ENCODE measurements at places on chromosomes 5 and 9. TPM values are rescaled to one million over a fixed set of nuclear protein-coding genes. Genes with fewer than 3 reads are reported as not detected.

DNA sequence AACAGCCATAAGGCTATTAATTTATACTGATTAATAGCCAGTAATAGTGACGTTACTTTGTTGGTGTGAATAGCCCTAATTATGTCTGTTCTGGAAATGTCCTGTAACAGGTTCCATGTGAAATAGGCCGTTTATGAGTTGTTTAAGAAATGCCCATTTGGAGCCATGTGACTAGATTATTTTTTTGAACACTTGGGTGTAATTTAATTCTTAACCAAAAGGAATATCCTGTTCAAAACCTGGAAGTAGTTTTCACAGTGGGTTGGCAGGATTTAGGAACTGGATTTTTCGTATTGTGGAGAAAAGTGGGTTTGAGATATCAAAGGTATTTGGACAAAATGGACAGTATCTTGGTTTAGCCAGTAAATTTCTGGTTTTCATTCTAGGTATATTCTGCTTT lies 1.3 kb downstream of the TENT2 start:
- no peak for DNase-seq

DNA sequence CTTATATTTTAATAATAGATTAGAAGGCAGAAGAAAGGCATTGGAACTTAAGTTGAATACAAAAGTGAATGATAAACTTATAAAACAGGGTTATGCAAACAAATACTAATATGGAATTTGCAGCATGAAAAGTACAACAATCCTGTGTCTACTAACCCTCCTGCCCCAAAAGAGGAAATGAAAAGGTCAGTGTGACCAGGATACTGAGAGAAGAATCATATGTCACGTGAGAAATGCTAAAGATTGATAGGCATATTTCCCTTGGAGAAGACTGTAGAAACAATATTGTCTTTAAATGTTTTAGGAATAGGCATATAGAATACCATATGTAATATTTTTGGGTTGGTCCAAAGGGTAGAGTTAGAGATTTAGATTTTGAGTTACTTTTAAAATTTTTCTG lies 3.8 kb downstream of the WDR36 start:
- DNase-seq: no peak

DNA sequence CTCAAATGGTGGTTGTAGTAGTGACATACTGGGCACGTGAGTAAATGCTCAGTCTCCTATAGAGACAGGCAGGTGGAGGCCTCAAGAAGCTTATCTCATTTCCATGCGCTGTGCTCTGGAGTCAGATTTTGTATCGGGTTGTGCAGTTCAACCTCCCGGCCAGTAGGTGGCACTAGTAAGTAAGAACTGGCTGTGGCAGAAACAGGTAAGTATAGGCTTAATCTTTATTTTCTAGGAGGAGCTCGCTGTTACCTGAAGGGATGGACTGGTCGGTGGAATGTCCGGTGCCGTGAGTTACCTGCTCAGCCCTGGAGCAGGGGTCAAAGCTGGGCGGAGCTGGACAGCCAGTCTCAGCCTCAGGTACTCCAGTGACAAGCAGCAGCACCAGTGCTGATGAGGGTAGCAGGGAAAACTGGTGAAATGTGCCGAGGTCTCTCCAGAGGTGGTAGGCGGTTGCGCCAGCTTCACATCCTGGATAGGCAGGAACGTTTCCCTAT lies 880.1 kb upstream of the SEMA6A start:
- peak; percentile 35 for DNase-seq

- no peak for DNase-seq
Measured at GRCh38 chr5:10652606-10653005, 88.7 kb downstream of the ANKRD33B start.

GRCh38 chr9:113624721-113625120 lies 161.2 kb downstream of the RGS3 start:
- no peak for DNase-seq

- no peak for DNase-seq
Measured at GRCh38 chr5:106784846-106785245, 885.9 kb downstream of the EFNA5 start.

- no peak for DNase-seq
Measured at GRCh38 chr5:135110785-135111596, 77.0 kb upstream of the PITX1 start.

- DNase-seq: no peak
Measured at GRCh38 chr9:110758201-110758600, 89.6 kb downstream of the MUSK start.

DNA sequence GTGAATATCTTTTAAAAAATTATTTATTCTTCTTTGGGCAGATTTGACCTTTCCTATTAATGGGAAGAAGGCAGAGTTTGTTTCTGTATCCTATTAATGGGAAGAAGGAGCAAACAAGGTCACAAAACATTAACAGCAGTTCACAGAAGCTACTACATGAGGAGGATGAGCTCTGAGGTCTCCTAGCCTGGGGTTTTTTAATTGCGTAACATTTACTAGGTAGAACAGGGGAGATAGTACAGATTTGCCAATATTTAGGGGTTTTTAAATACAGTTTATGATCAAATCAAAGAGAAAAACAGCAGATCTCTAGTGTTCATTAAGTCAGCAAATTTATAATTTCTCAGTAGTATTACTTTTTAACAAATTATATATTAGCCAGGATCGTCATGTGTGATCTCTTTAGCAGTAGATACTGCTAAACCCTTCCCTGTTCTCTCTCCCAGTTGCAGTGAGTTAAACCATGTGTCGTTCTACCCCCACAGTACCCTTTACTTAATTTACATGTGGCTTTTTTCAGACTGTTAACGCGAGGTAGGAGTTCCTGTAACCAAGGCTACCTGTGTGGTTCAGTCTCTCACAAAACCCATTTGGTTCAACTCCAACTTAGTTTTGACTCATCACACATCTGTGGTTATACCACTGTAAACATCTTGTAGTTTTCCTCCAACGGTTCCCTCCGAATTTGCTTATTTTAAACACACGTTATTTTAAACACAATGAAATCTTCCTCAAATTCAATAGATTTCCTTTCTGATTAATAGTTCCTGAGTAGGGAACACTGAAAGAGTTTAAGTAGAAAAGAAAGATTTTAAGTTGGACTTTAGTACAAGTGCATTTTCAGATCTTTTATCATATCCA lies 13.3 kb downstream of the SLC25A46 start:
- DNase-seq: peak; percentile 37

- no peak for DNase-seq
Measured at GRCh38 chr5:175235251-175235960, 208.6 kb downstream of the DRD1 start.

DNA sequence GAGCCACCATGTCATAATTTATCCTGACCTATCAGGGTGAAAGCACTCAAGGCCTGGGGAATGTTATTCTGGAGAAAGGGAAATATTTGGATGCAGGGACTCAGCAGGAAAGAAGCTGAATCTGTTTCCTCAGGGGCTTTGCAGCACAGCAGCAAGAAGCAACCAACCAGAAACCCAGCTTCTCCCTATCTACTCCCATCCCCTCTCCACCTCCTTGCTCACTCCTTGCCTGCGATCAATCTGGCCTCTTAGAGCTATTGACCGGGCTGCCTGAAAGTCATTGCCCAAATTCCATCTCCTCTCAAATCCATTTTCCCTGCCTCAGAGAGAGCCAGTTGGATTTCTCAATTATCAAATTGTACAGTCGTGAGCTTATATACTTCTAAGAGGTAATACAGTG lies 542.0 kb upstream of the TRPC7 start:
- DNase-seq: no peak

GRCh38 chr5:82387819-82388166 lies 109.6 kb upstream of the RPS23 start:
- DNase-seq: no peak

GRCh38 chr9:9670454-9670853 lies 942.3 kb downstream of the PTPRD start:
- DNase-seq: no peak

DNA sequence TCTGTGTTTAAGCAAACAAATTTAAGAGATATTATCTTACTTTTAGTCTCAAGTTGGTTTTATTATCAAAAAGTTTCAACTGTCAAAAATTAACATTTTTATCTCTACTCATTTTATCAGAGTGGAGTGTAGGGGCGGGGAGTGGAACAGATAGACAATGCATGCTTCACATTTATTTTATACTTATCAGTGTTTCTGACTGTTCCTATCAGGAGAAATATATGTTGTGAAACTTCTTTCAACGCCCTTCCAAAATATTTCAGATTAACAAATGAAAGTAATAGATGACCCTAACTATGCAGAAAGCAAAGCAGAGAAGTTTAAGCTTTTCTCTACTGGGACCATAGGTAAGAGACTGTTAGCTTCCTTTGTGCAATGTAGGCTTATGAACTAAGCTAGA lies 44.9 kb upstream of the MAST4 start:
- DNase-seq: no peak

DNA sequence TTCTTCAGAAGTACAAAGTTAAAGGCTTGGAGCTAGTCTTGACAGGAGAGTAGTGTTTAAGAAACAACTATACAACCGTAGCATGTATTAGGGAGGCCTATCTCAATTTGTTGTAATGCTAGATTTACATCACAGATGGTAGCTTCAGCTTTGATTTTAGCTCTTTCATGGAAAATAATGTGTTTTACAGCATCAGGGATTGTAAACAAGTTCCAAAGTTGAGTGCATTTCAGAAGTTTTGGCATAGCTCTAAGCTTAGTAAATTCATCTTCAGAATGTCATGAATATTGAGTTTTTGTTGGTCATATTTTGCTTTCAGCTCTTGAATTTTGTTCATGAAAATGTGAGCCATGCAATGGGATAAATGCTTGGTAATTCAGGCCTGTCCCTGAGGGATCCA lies 30.7 kb downstream of the SLC44A1 start:
- DNase-seq: no peak

DNA sequence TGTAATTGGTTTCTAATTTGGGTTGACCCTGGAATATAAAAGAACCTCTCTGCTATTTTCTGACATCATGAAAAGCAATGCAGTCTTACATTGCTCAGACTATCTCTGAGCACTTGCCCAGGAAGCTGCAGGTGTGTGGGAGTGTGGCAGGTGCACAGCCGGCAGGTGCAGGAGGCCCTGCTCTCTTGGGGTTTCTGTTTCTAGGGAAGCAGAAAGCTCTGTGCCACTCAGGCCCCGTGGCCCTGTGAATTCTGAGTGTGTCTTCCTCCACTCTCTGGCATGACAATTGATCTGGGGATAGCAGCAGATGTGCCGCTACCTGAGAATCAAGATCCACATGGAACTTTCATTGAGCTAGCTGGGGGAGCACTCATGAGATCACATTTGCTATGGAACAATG lies 45.7 kb upstream of the IRX2 start:
- DNase-seq: no peak

DNA sequence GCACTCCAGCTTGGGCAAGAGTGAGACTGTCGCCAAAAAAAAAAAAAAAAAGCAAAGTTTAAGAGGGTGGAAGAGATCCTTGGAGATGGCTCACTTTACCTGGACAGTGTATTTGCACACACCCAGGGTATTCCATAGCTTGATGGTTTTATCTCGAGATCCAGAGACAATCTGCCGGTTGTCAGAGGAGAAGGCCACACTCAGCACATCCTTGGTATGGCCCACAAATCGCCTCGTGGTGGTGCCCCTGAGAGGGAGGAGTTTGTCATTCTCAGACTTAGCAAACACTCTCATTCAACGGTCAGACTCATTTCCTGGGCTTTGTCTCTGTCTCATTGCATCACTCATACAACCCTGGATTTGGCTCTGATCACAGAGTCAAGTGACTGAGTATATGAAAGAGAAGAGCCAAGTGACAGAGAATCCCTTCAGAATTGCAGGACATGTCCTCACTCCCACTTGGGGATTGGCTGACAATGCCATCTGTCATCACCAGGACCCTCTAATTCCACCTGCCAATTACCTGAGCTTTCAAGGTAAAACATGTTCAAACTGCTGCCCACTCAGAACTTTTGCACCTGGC lies 2.2 kb downstream of the RACK1 start:
- DNase-seq: no peak

DNA sequence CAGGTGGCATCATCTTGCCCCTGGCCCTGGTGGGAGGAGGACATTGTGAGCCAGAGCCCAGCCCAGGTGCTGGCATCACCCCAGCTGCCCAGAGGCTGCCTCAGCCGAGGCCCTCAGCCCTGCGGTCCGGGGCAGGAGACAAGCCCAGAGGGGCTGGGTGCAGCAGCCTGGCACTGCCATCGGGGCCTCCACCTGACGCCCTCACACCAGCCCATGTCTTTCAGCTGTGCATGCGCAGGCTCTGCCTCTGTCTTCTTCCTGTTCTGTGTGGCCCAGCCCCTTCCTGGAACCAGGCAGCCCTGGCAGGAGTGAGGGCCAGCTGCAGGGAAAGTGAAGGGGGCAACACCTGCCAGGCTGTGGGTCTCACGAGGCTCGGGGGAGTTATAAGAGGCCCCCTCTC lies 4.8 kb upstream of the CEL start:
- DNase-seq: no peak

Gene RBM27
- total RNA-seq: 36.0 TPM

Gene GABRA1
- total RNA-seq: not detected

Gene FGF18
- total RNA-seq: 0.16 TPM

Gene RANBP17
- not detected for total RNA-seq

Gene GFPT2
- total RNA-seq: not detected

Gene F12
- 3.5 TPM for total RNA-seq

Gene ENTPD2
- not detected for total RNA-seq

Gene CCL27
- 0.55 TPM for total RNA-seq

Gene SPATA31A3
- not detected for total RNA-seq

Gene FOXD4L6
- total RNA-seq: 0.18 TPM

Gene NPM1
- 2,774 TPM for total RNA-seq

Gene RNF183
- not detected for total RNA-seq
